ENCODE measurements at places on chromosomes 3 and 15.

- no peak for DNase-seq
These were observed 99.2 kb downstream of the CACNA1D start for GRCh38 chr3:53593611-53594010.

- no peak for DNase-seq
These were observed 223.4 kb downstream of the STT3B start for GRCh38 chr3:31755926-31756658.

GRCh38 chr3:112456147-112456546 is 43.1 kb downstream of the BTLA start:
- no peak for DNase-seq

DNA sequence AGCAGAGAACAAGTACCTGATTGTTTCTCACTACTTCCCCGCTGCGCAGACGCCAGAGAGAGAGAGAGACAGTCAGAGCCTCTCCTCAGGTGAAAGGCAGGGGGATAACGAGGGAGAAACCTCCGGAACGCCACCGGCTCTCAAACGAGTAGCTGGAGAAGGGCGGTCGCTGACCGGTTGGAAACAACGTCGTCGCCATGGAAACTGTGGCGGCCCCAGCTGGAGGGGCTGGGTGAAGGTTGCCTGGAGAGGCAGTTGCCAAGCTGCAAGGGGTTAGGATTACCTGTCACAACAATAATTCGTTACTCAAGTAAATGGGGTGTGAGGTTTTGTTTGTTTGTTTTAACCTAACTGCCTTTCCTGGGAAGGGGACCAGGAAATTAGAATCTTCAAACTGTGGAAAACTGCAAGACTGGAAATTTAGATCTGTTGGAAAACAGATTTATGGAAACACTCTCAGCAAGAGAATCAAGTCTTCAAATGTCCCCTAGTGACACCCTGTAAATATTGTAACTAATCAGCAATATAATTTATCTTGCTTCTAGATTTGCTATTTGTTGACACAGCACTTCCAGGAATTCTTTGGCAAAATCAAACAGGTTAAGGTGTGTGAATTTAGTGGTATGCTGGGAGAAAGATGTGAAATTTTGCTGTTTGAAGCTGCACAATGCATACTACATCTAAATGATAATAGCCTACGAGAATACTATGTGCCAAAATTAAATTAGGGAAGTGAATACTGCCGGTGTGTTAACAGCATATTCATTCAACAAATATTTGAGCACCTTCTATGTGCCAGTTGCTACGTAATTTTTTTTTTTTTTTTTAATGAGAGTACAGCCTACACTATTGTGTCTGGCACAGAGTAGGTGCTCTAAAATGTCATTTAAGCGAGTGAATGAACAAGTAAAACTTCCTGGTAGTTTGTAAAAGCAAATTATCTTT is at the start of gene DNAH12:
Gene DNAH12, minus strand, starts transcription at position 164 of the 945 bp plus-strand sequence. CDS start 1,474 bp downstream, outside the sequence.
- peak; percentile 72 for DNase-seq

GRCh38 chr15:34799149-34800101 is 4.1 kb upstream of the ACTC1 start:
- no peak for DNase-seq

Data from PC-9 (cell line).